ENCODE measurements at places on chromosomes 16 and 17.

DNA sequence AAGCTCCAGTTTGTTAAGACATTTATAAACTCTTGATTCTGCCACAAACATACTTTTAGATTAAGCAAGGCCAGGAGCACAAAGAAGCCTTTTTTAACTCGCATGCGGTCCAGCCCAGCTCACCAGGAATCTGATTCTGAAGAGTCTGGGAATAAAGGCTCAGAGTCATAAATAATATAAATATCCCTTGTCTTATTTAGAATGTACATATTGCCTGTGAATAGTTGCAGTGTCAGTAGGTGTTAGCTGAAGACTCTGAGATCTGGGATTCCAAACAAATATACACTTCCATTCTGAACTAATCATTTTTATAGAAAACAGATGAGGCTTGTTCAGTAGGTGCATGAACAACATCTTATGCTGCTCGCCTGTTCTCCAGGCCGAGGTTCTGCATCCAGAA, 59.1 kb upstream of the ELAC2 start:
- no peak for DNase-seq

GRCh38 chr17:5683241-5683640, 98.9 kb upstream of the NLRP1 start:
- DNase-seq, result no peak

GRCh38 chr17:28812748-28813377, 29.7 kb downstream of the FAM222B start:
- DNase-seq, result no peak

GRCh38 chr16:71895679-71896365, 491 bp downstream of the IST1 start:
- DNase-seq, result no peak

DNA sequence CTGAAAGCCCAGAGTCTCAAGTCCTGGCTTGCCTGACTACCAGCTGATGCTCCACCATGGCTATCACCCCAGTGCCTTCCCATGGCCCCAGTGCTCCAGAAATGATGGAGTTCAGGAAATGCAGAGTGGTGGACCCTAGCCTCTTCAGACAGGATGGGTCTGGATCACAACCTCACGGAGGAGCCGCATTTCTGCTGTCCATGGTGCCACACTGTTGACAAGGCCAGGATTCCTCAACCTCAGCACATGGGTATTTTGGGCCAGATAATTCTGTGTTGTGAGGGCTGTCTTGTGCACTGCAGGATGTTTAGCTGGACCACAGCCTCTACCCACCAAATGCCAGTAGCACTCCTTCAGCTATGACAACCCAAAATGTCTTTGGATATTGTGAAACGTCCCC, 6.7 kb upstream of the CRHR1 start:
- no peak for DNase-seq

DNA sequence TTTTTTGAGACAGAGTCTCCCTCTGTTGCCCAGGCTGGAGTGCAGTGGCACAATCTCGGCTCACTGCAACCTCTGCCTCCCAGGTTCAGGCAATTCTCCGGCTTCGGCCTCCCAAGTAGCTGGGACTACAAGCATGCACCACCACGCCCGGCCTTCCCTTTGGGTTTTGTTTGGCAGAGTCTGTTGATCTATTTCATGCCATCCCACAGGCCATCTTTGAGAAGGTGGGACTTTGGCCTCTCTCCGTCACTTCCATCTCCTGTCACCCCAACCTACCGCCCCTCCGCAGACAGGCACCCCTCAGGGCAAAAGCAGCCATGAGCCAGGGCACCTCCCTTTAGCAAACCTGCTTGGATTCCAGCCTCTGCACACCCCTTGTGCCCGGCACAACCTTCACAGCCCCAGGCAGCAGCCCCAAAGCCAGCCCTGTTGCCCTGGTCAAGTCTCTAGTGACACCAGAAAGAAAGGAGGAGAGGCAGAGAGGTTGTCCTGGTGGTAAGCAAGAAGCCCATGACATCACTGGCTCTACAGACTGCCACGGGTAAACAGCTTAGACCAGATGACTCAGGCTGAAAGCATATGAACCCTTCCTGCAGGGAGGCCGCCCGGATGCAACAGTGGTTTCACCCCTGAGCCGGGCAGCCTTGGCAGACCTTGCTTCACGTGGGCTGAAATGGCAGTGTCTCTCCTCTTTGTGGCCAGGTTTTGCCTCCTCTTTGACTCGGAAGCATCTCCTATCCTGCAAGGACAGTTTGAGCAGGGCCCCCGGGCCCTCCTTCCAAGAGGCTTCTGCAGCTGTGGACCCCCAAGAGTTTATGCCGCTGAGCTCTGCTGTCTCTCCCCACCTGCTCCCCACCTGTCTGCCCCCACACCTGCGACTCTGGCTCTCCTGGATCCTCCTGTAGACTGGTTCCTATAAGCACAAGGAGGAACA, 8.1 kb upstream of the TIMP2 start:
- DNase-seq, result peak; percentile 13

DNA sequence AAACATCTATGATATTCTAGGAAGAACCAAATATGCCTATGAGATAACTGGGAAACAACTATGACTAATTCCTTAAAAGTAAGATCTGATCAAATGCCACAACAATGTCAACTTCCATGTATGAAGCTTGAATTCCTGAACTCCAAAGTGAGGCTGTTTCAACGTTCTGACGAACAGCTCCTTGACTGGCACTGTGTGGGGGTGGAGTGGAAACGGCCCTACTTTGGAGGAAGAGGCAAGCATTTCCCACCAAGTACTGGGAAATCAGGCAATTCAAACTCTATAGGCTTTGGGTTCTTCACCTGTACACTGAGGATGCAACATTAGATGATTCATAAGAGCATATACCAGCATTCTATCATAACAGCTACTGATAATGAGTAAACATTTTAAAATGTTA, 187.2 kb downstream of the CDK5R1 start:
- no peak for DNase-seq

GRCh38 chr17:76250141-76250540, 9.8 kb upstream of the RNF157 start:
- no peak for DNase-seq

Data from activated CD8-positive, alpha-beta memory T cell treated with anti-CD3 and anti-CD28 coated beads for 4 hours (primary cell).